IMR-90 (cell line): ENCODE measurements at places on chromosomes 5 and 9.

- H3K4me3 ChIP-seq = 0 out of 2 replicates have a peak overlapping the region, but pooled peaks have one; percentile 10
- no peaks in the 10 kb centered on the region for H3K27me3 ChIP-seq
- no peak overlapping the region for H3K27ac ChIP-seq
- no peak for DNase-seq
These were observed 1.9 kb upstream of the SLC44A1 start for GRCh38 chr9:105242557-105242956.

- no peak overlapping the region for H3K4me3 ChIP-seq
- no peaks in the 10 kb centered on the region for H3K36me3 ChIP-seq
- no peaks in the 10 kb centered on the region for H3K4me1 ChIP-seq
- H3K27me3 ChIP-seq = no peaks in the 10 kb centered on the region
These were observed 401.9 kb upstream of the PDE4D start for GRCh38 chr5:60295423-60295822.

GRCh38 chr5:102711525-102712385 is 43.4 kb upstream of the PAM start:
- H3K27ac ChIP-seq = no peak overlapping the region
- no peak overlapping the region for H3K4me3 ChIP-seq
- DNase-seq = peak; percentile 22
- no peaks in the 10 kb centered on the region for H3K27me3 ChIP-seq
- peaks cover 7% of the 10 kb centered on the region for H3K4me1 ChIP-seq
- no peaks in the 10 kb centered on the region for H3K36me3 ChIP-seq

- H3K4me1 ChIP-seq = no peaks in the 10 kb centered on the region
- H3K27me3 ChIP-seq = peaks cover 4% of the 10 kb centered on the region; the same call in 1 of the 2 replicates
- no peak overlapping the region for H3K27ac ChIP-seq
- DNase-seq = peak; percentile 37
- no peak overlapping the region for H3K4me3 ChIP-seq
- no peaks in the 10 kb centered on the region for H3K36me3 ChIP-seq
These were observed 141.1 kb upstream of the RANBP3L start for GRCh38 chr5:36442796-36443195.

DNA sequence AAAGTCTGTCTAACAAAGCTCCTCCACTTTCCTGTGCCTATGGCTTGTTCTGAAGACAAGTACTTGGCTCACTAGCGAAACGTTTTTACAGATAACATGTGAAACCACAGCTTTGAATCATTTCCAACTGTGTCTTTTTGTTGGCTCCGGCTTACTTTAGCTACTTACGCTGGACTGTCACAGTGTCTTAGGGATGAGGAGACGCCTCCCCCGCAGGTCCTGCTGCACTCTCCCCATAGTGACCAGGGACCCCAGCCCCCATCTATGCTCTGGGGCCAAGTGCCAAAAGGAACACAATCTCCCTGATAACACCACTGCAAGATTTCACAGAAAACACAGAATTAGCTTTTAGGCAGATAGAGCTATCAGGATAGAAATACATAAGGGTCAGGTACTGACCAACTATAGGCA is 219.1 kb downstream of the ADAMTS6 start:
- H3K4me1 ChIP-seq = peaks cover 6% of the 10 kb centered on the region
- H3K27ac ChIP-seq = no peak overlapping the region
- H3K36me3 ChIP-seq = peaks cover 4% of the 10 kb centered on the region
- no peak overlapping the region for H3K4me3 ChIP-seq
- H3K27me3 ChIP-seq = no peaks in the 10 kb centered on the region

- H3K27me3 ChIP-seq = peaks cover 8% of the 10 kb centered on the region
- peak; percentile 10 for DNase-seq
- H3K36me3 ChIP-seq = no peaks in the 10 kb centered on the region
These were observed 91.3 kb upstream of the GPBP1 start for GRCh38 chr5:57082441-57083067.

DNA sequence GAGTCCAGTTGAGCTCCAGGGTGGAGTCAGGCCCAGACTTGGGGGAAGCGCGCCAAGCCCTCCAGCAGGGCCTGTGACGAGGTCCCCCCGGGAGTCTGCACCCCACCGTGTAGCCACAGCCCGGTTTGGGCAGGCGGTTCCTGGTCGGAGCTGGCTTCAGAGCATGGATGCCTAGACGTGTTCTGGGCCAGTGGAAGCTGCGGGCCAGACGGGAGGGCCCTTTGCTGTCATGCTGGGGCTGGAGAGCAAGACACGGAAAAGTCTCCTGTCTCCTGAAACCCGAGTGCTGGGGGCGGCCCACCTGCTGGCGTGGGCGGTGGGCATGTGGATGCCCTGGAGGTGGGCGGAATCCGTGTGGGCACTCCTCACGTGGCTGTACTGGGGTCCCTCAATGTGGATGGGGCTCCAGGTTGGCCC is 1.9 kb downstream of the GPSM1 start:
- H3K4me1 ChIP-seq = peaks cover 35% of the 10 kb centered on the region
- no peaks in the 10 kb centered on the region for H3K27me3 ChIP-seq
- peaks cover 23% of the 10 kb centered on the region; the same call in 1 of the 2 replicates for H3K36me3 ChIP-seq
- peak overlapping the region; percentile 95 for H3K27ac ChIP-seq

- no peaks in the 10 kb centered on the region for H3K36me3 ChIP-seq
- H3K4me1 ChIP-seq = peaks cover 6% of the 10 kb centered on the region
- DNase-seq = no peak
- no peak overlapping the region for H3K27ac ChIP-seq
- H3K4me3 ChIP-seq = no peak overlapping the region
These were observed 553.3 kb downstream of the BNC2 start for GRCh38 chr9:16316911-16317817.

DNA sequence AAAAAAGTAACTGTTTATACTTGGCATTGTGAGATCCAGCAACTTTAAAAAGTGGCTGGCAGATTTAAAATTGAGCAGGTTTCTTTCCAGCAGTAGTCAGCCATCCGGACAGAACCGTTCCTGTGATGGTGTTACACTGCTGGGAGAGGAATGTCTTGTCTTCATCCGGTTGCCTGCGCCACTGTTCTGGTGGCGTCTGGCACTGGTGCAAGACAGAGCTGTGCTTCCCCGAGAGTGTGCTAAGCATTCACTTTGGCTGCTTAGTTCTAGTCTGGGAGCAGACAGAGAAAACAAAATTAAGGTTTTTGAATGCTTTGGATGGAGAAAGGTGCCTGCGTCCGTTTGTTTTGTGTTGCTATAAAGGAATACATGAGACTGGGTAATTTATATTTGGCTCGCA is 35.5 kb upstream of the CREBRF start:
- no peak for DNase-seq
- no peak overlapping the region for H3K4me3 ChIP-seq
- peaks cover 22% of the 10 kb centered on the region; the same call in 1 of the 2 replicates for H3K36me3 ChIP-seq
- no peaks in the 10 kb centered on the region for H3K27me3 ChIP-seq

GRCh38 chr5:149264439-149265067 is 7.1 kb upstream of the AFAP1L1 start:
- no peak for DNase-seq
- H3K27me3 ChIP-seq = no peaks in the 10 kb centered on the region
- no peak overlapping the region for H3K4me3 ChIP-seq
- H3K4me1 ChIP-seq = no peaks in the 10 kb centered on the region

GRCh38 chr5:119840175-119840574 is 210.8 kb downstream of the FAM170A start:
- no peak for DNase-seq
- H3K4me3 ChIP-seq = no peak overlapping the region
- no peaks in the 10 kb centered on the region for H3K36me3 ChIP-seq
- H3K4me1 ChIP-seq = no peaks in the 10 kb centered on the region

DNA sequence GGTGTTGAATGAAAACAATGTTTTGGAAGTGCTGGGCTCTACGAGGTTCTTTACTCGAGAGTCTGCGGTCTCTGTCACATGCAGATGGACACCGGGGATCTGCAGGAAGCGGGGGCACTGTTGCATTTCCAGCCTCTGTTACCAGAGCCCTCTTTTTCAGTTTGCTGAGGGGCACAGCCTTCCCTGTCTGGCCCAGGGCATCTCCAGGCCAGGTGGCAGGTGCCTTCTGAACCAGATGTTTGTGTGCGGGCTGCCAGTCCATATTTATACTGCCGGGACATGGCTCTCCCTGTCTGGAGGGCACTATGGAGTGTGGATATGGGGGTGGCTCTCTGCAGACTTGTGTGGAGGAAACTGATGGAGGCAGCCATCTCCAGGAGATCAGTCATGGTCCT is 18.7 kb upstream of the POMT1 start:
- H3K36me3 ChIP-seq = peaks cover 90% of the 10 kb centered on the region
- no peaks in the 10 kb centered on the region for H3K4me1 ChIP-seq
- DNase-seq = no peak
- H3K27ac ChIP-seq = no peak overlapping the region
- H3K4me3 ChIP-seq = no peak overlapping the region
- no peaks in the 10 kb centered on the region for H3K27me3 ChIP-seq

- DNase-seq = no peak
- no peaks in the 10 kb centered on the region for H3K36me3 ChIP-seq
- H3K4me3 ChIP-seq = no peak overlapping the region
- no peak overlapping the region for H3K27ac ChIP-seq
- no peaks in the 10 kb centered on the region for H3K27me3 ChIP-seq
These were observed 34.7 kb upstream of the ADRB2 start for GRCh38 chr5:148791696-148792095.

DNA sequence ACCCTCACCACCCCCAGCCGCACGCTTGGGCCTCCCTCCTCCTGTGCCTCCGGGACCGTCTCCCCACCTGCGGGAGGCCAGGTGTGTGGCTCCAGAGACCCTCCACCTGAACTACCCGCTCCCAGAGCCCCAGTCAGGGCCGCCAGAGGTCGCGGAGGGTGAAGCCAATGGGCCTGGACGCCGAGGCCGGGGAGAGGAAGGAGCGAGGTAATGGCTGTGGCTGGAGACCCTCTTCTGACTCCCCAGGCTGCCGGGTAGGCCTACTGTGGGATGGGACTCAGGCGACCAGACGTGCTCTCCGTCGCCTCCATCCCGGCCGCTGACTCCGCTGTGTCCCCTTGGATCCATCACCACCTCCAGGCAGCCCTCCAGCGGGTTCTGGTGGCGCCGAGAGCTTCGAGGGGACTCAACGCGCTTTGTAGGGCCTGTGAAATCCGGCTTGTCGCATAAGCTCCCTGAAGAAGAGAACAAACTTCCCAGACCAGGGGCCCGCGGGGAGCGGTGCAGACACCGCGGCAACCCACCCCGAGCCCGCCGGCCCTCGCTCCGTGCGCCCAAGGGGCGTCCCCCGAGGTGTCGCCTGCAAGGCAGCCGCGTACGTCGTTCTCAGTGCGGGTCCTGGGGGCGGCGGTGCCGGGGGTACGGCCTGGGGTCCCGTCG is 12.6 kb downstream of the IRX2 start:
- H3K4me1 ChIP-seq = no peaks in the 10 kb centered on the region
- peaks cover 24% of the 10 kb centered on the region for H3K27me3 ChIP-seq
- no peak for DNase-seq
- no peak overlapping the region for H3K4me3 ChIP-seq
- no peaks in the 10 kb centered on the region for H3K36me3 ChIP-seq

DNA sequence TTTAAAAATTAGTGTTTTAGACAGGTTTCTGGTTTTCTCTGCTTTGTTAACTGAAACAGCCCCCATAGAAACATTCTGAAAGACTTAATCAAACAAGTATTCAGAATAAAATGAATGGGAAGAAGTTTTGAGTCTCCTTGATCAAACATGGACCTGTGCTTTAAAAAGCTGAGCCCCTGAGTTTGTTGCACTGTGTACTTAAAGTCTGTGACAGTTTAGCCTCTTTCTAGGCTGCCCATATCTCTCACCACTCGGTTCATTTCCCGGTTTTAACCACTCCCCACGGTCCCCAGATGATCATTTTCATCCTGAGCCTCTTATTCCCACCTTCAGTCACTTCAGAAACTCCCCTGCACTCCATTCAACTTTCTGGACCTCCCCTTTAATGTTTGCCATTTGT is 215.9 kb upstream of the DMRT1 start:
- H3K27me3 ChIP-seq = no peaks in the 10 kb centered on the region
- H3K27ac ChIP-seq = no peak overlapping the region
- no peak for DNase-seq
- H3K4me3 ChIP-seq = no peak overlapping the region
- H3K4me1 ChIP-seq = peaks cover 9% of the 10 kb centered on the region

- H3K4me1 ChIP-seq = no peaks in the 10 kb centered on the region; the same call in 1 of the 2 replicates
- H3K27me3 ChIP-seq = peaks cover 23% of the 10 kb centered on the region
- H3K36me3 ChIP-seq = no peaks in the 10 kb centered on the region
- H3K27ac ChIP-seq = no peak overlapping the region
These were observed 225.7 kb upstream of the KLF9 start for GRCh38 chr9:70639853-70640814.

DNA sequence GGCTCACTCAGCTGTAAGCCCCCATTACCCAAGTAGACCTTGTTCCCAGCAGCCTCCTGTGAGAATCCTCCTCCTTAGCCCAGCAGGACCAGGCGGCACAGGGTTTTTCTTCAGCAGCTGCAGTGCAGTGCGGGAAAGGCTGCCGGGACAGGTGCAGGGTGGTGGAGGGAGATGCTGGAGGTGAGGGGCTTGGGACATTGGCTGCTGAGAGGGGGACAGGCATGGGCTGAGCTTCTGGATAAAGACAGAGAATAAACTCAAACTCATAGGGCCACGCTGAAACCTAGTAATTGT is 174.7 kb downstream of the CACNA1B start:
- no peaks in the 10 kb centered on the region for H3K27me3 ChIP-seq
- no peaks in the 10 kb centered on the region for H3K36me3 ChIP-seq
- DNase-seq = no peak
- H3K4me3 ChIP-seq = no peak overlapping the region
- no peaks in the 10 kb centered on the region for H3K4me1 ChIP-seq

- H3K36me3 ChIP-seq = no peaks in the 10 kb centered on the region
- no peaks in the 10 kb centered on the region for H3K4me1 ChIP-seq
- no peak for DNase-seq
- H3K4me3 ChIP-seq = no peak overlapping the region
- no peak overlapping the region for H3K27ac ChIP-seq
These were observed 292.4 kb downstream of the TRIM32 start for GRCh38 chr9:116979456-116979855.

DNA sequence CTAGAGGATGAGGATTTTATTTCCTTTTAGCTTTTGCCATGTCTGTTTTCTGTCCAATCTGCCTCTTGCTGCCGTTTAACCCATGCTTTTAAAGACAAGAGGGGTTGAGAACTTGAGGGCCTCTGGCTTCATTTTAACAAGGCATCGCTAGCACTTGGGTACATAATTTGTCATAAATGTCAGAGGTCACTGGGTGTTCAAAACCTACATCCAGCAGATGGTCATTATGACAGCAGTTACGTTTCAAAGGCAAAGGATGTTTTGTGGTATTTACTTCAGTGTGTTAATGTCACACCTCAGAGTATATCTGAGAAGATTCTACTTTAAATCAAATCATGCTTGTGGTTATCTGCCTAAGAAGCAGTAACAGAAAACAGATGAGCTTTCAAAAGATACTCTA is 918.3 kb downstream of the NR2F1-AS1 start:
- H3K4me3 ChIP-seq = no peak overlapping the region
- no peak for DNase-seq
- no peak overlapping the region for H3K27ac ChIP-seq
- H3K27me3 ChIP-seq = no peaks in the 10 kb centered on the region
- no peaks in the 10 kb centered on the region for H3K4me1 ChIP-seq

GRCh38 chr5:491119-491855 is 33.0 kb downstream of the SLC9A3 start:
- H3K27me3 ChIP-seq = peaks cover 30% of the 10 kb centered on the region
- H3K4me3 ChIP-seq = no peak overlapping the region
- no peaks in the 10 kb centered on the region for H3K4me1 ChIP-seq
- H3K36me3 ChIP-seq = no peaks in the 10 kb centered on the region
- H3K27ac ChIP-seq = no peak overlapping the region

- no peak for DNase-seq
- no peak overlapping the region for H3K4me3 ChIP-seq
- H3K4me1 ChIP-seq = no peaks in the 10 kb centered on the region
- H3K27ac ChIP-seq = no peak overlapping the region
These were observed 229.8 kb upstream of the IL12B start for GRCh38 chr5:159560088-159560487.
